Kidney (tissue), 22 donors: ENCODE measurements at places on chromosomes 12 and 14. TPM values are rescaled to one million over a fixed set of nuclear protein-coding genes. Genes with fewer than 3 reads are reported as not detected.

DUSP6 gene
- 91.8 TPM for total RNA-seq

KRT79 gene
- total RNA-seq, result not detected

GNB3 gene
- total RNA-seq, result 2.6 TPM

ASCL1 gene
- not detected for total RNA-seq

CIDEB gene
- 22.4 TPM for total RNA-seq

SLCO1B1 gene
- total RNA-seq, result not detected

PRH2 gene
- not detected for total RNA-seq

LRP6 gene
- total RNA-seq, result 44.1 TPM

MMP14 gene
- 108 TPM for total RNA-seq

CMAS gene
- 29.2 TPM for total RNA-seq

DNA sequence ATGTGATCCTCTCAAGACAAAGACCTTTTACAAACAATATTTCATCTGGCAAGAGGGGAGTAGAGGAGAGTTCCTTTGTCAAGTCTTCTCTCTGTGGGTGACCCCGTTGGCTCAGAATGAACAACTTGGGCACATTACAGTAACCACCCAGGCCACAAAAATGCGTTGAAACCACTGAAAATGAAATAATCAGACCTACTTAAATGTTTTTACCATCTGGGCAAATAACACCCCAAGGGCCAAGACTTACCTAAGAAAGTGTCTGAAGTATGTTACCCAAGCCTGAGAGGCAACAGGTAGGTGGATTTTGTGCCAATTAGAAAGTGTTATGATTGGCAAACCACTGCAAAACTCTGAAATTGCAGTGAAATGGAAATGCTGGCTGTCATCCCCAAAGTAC lies 1.3 kb downstream of the TC2N start:
- no peak overlapping the region for H3K27ac ChIP-seq
- H3K27me3 ChIP-seq, result no peaks in the 10 kb centered on the region
- H3K36me3 ChIP-seq, result no peaks in the 10 kb centered on the region

GRCh38 chr14:59123531-59123930 lies 64.9 kb upstream of the DAAM1 start:
- DNase-seq, result no peak
- no peaks in the 10 kb centered on the region for H3K36me3 ChIP-seq
- H3K4me1 ChIP-seq, result no peaks in the 10 kb centered on the region
- H3K4me3 ChIP-seq, result no peak overlapping the region
- no peak overlapping the region for H3K27ac ChIP-seq

DNA sequence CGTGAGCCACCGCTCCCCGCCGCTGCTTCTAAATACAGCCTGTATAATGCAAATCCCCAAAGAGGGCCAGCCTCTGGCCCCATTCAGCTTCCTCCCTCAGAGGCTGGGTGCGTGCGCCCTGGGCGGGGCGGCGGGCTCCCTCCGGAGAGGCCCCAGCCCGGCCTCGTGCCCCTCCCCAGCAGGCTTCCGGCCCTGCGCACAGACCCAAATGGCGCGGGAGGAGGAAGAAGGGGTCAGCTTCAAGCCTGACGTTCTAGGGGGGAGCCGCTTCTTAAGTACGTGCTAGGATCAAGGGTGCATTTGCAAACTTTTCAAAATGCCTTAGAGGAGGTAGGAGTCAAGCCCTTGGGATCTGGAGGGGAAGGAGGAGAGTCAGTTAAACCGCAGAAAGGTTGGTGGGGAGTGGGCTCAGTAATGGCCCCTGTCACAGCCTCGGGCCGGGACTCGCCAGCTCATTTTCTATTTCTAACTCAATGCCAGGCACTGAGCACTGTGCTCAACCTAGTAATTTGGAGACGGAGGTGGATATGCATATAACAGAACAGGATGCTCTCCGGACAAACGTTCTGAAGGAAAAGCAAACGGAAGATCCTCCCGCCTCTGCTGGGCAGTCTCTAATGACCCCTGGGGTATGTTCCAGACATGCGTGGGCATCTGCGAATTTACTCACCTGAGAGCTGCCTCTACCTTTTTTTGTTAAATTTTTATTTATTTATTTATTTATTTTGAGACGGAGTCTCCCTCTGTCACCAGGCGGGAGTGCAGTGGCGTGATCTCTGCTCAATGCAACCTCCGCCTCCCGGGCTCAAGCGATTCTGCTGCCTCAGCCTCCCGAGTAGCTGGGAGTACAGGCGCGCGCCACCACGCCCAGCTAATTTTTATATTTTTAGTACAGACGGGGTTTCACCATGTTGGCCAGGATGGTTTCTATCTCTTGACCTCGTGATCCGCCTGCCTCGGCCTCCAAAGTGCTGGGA lies 32.3 kb downstream of the NINJ2 start:
- no peak for DNase-seq
- peak overlapping the region; percentile 32 for H3K27ac ChIP-seq
- no peaks in the 10 kb centered on the region for H3K36me3 ChIP-seq
- no peaks in the 10 kb centered on the region for H3K4me1 ChIP-seq
- H3K4me3 ChIP-seq, result peak overlapping the region; percentile 32

GRCh38 chr14:51304438-51304837 lies 64.4 kb downstream of the TMX1 start:
- H3K27me3 ChIP-seq, result no peaks in the 10 kb centered on the region
- H3K4me1 ChIP-seq, result no peaks in the 10 kb centered on the region
- DNase-seq, result no peak

- H3K36me3 ChIP-seq, result no peaks in the 10 kb centered on the region
- no peaks in the 10 kb centered on the region for H3K27me3 ChIP-seq
- no peak overlapping the region for H3K4me3 ChIP-seq
- H3K4me1 ChIP-seq, result no peaks in the 10 kb centered on the region
These were observed 374.5 kb downstream of the EMP1 start for GRCh38 chr12:13571035-13571434.

DNA sequence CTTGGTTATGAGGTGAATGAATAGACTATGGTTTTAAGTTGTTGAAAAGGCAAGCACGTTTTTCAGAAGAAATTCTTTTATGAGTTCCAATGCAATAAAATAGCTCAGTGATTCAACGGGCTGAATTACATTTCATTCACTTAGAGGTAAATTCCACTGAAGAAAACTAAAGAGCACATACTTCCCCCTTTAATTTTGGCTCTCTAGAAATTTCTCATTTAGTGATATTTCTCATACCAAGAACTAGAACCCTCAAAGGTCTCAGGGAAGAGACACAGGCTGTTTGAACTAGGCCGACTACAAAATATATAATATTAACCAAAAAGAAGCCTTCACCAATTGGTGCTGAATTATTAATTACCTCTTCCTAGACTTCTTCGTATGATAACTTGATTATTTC lies 68.6 kb downstream of the TAOK3 start:
- DNase-seq, result no peak
- H3K36me3 ChIP-seq, result no peaks in the 10 kb centered on the region
- H3K4me3 ChIP-seq, result no peak overlapping the region
- no peaks in the 10 kb centered on the region for H3K27me3 ChIP-seq
- H3K27ac ChIP-seq, result no peak overlapping the region

DNA sequence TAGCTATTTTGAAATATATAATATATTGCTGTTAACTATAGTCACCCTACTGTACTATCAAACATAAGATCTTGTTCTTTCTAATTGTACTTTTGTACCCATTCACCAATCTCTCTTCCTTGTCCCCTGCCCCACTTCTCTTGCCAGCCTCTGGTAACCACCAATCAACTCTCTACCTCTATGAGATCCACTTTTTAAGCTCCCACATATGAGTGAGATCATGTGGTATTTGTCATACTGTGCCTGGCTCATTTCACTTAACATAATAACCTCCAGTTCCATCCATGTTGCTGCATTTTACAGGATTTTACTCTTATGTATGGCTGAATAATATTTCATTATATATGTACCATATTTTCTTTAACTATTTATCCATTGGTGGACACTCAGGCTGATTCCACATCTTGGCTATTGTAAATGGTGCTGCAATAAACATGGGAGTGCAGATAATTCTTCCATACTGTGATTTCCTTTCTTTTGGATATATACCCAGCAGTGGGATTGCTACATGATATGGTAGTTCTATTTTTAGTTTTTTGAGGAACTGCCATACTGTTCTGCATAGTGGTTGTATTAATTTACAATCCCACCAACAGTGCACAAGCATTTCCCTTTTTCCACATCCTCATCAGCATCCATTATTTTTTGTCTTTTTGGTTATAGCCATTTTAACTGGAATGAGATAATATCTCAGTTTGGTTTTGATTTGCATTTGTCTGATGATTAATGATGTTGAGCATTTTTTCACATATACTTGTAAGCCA lies 33.5 kb upstream of the SPIC start:
- H3K27ac ChIP-seq, result no peak overlapping the region
- no peaks in the 10 kb centered on the region for H3K27me3 ChIP-seq
- H3K36me3 ChIP-seq, result no peaks in the 10 kb centered on the region
- no peak overlapping the region for H3K4me3 ChIP-seq
- DNase-seq, result no peak

- no peak overlapping the region for H3K27ac ChIP-seq
- H3K4me1 ChIP-seq, result no peaks in the 10 kb centered on the region
- no peaks in the 10 kb centered on the region for H3K27me3 ChIP-seq
- no peak for DNase-seq
These were observed 46.1 kb downstream of the TMTC3 start for GRCh38 chr12:88188180-88188579.

DNA sequence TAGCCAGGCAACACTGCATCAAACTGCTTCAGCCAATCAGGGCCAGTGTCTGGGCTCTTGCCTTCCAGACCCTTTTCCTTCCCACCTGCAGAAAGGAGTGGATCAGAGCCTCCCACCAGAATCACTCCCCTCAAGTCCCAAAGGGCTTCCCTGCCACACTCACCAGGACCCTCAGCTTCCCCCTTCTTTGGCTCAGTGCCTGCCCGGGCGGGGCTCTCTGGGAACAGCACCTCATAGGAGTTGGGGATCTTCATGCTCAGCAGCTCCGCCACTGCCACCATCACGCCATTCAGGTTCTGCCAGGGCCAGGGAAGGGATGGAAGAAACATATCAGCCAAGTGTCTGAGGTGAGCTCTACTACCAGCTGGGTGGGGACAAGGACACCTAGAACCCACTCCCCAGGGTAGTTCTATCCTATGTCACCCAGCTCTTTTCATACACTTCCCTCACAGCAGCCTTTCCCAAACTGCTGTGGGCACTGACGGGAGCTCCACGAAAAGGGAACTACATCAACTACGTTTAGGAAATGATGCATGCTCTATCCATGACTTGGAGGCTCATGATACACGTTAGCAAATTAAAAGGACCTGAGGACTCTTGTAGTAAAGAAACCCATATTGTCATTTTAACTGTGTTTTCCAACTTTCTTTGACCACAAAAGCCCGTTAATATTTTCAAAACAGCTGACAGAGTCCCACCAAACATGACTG lies 9.4 kb upstream of the PRKAG1 start:
- no peaks in the 10 kb centered on the region for H3K4me1 ChIP-seq
- no peak for DNase-seq
- H3K27me3 ChIP-seq, result no peaks in the 10 kb centered on the region
- no peak overlapping the region for H3K27ac ChIP-seq

DNA sequence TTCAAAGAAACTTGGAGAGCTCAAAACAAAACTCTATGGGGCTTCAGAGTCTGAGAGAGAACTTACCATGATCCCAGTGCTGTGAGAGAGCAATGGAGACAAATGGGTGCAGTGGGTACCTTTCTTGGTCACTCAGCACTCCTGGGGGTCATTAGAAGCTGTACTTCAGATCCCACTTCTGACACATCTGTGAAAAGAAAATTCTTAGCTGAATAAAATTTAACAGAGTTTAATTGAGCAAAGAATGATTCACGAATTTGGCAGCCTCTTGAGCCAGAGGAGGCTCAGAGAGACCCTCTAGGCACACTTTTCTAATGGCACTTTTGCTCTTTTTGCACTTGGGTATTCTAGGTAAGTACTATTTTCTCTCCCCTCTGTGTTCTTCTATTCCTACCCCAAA lies 96.8 kb upstream of the SYT10 start:
- no peaks in the 10 kb centered on the region for H3K27me3 ChIP-seq
- no peak overlapping the region for H3K27ac ChIP-seq
- no peak overlapping the region for H3K4me3 ChIP-seq
- DNase-seq, result no peak
- H3K36me3 ChIP-seq, result no peaks in the 10 kb centered on the region
- H3K4me1 ChIP-seq, result no peaks in the 10 kb centered on the region

DNA sequence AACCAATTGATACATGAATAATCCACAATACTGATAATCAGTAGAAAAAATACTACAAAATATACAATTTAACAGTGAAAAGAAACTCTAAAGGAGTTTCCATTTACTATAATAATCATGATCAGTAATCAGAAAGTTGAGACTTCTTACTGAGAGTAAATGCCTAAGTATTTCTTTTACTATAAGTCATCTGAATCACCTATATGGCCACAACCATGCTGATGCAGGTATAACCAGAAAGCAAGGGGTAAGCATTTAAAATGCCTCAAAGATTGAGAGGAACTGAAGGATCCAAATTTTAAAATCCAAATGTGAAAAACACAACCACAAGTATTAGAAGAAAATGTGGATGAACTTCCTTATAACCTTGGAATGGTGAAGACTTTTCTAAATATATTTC lies 23.4 kb downstream of the CDK17 start:
- DNase-seq, result no peak
- H3K4me3 ChIP-seq, result no peak overlapping the region
- H3K36me3 ChIP-seq, result no peaks in the 10 kb centered on the region
- H3K4me1 ChIP-seq, result no peaks in the 10 kb centered on the region
- no peak overlapping the region for H3K27ac ChIP-seq

GRCh38 chr12:1695886-1696670 lies 5.2 kb downstream of the ADIPOR2 start:
- no peak overlapping the region for H3K27ac ChIP-seq
- peaks cover 6% of the 10 kb centered on the region for H3K4me1 ChIP-seq
- no peaks in the 10 kb centered on the region for H3K36me3 ChIP-seq
- DNase-seq, result no peak

DNA sequence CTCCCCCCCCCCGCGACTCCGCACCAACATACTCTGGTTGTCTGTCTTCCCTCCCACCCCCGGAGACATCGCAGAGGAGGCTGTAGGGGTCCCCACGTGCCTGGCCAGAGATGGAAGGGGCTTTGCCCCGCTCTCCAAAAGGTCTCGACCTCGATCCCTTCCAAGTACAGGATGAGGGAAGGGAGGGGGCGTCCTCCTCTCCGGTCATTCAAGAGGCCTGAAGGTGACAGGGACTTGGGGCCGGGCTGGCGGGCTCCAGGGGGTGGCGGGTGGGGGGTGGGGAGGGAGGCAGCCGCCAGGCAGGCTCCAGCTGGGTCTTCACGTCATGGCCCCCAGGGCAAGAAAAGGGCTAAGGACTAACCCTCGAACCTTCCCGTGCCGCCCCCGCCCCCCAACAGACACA lies 15.1 kb downstream of the TBX3 start:
- H3K4me3 ChIP-seq, result no peak overlapping the region
- H3K27ac ChIP-seq, result peak overlapping the region; percentile 62
- DNase-seq, result no peak
- H3K27me3 ChIP-seq, result peaks cover 17% of the 10 kb centered on the region

GRCh38 chr14:20809917-20810316 lies 7.3 kb upstream of the RNASE1 start:
- no peak overlapping the region for H3K27ac ChIP-seq
- no peak overlapping the region for H3K4me3 ChIP-seq
- H3K27me3 ChIP-seq, result no peaks in the 10 kb centered on the region
- no peak for DNase-seq
- H3K4me1 ChIP-seq, result no peaks in the 10 kb centered on the region

GRCh38 chr12:44523828-44524227 lies 352.3 kb downstream of the NELL2 start:
- H3K4me3 ChIP-seq, result no peak overlapping the region
- no peaks in the 10 kb centered on the region for H3K36me3 ChIP-seq
- no peak for DNase-seq
- no peaks in the 10 kb centered on the region for H3K27me3 ChIP-seq
- H3K4me1 ChIP-seq, result no peaks in the 10 kb centered on the region
- no peak overlapping the region for H3K27ac ChIP-seq
